Kidney (tissue), 22 donors: ENCODE measurements at places on chromosomes 1 and 21.

DNA sequence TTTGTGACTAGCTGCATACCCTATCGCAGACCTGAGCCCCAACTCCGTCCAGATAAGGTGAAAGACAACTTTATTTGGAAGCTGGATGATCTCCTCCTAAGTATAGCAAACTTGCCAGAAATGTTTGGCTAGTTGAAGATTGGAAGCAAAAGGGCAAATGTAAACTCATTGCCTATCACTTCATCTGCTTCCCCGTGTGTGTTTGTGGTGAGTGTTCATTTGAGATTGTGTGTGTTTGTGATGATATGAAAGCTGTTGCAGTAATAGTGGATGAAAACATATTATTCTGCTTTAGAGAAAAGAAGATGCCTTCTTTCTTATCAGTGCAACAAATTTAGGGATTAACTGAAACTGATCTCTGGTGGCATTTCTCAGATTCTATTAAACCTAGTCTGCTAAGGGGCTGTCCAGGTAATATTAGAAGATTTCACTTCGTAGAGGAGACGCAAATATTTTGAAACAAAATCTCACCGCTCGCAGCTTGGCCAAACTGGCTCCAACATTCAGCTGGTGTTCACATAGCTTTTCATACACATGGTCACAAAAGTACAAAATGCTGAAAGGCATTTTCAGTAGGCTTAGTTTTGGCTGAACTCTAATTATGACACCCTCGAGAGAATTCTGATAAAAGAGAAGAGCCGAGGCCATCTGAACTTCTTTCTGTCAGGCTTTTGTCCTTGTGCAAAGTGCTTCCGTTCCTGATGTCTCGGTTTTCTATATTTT, 1.1 kb downstream of the TBX19 start:
- no peaks in the 10 kb centered on the region for H3K27me3 ChIP-seq
- H3K36me3 ChIP-seq = no peaks in the 10 kb centered on the region
- no peak for DNase-seq
- H3K27ac ChIP-seq = no peak overlapping the region

GRCh38 chr1:107110326-107110725, 30.5 kb upstream of the NTNG1 start:
- no peak for DNase-seq
- no peak overlapping the region for H3K4me3 ChIP-seq
- H3K4me1 ChIP-seq = no peaks in the 10 kb centered on the region
- H3K27ac ChIP-seq = no peak overlapping the region
- H3K36me3 ChIP-seq = no peaks in the 10 kb centered on the region
- H3K27me3 ChIP-seq = no peaks in the 10 kb centered on the region

- H3K27me3 ChIP-seq = no peaks in the 10 kb centered on the region
- H3K4me1 ChIP-seq = no peaks in the 10 kb centered on the region
- no peak overlapping the region for H3K4me3 ChIP-seq
- no peak overlapping the region for H3K27ac ChIP-seq
- no peaks in the 10 kb centered on the region for H3K36me3 ChIP-seq
Observed at GRCh38 chr21:42317826-42318746, 2.9 kb upstream of the TFF3 start.

- no peaks in the 10 kb centered on the region for H3K27me3 ChIP-seq
- H3K27ac ChIP-seq = no peak overlapping the region
- H3K4me3 ChIP-seq = no peak overlapping the region
- DNase-seq = no peak
- H3K4me1 ChIP-seq = peaks cover 3% of the 10 kb centered on the region
- H3K36me3 ChIP-seq = no peaks in the 10 kb centered on the region
Observed at GRCh38 chr1:42167611-42168390, 3.3 kb upstream of the GUCA2A start.

GRCh38 chr1:6496365-6496721, 4.9 kb upstream of the PLEKHG5 start:
- no peak overlapping the region for H3K27ac ChIP-seq
- no peaks in the 10 kb centered on the region for H3K27me3 ChIP-seq

- no peaks in the 10 kb centered on the region for H3K27me3 ChIP-seq
- H3K4me1 ChIP-seq = peaks cover 3% of the 10 kb centered on the region
- peaks cover 10% of the 10 kb centered on the region for H3K36me3 ChIP-seq
- H3K27ac ChIP-seq = no peak overlapping the region
Observed at GRCh38 chr1:246728311-246728710, 4.1 kb downstream of the SCCPDH start.

- H3K4me1 ChIP-seq = no peaks in the 10 kb centered on the region
- no peak overlapping the region for H3K4me3 ChIP-seq
- H3K27ac ChIP-seq = no peak overlapping the region
- no peak for DNase-seq
- no peaks in the 10 kb centered on the region for H3K36me3 ChIP-seq
Observed at GRCh38 chr1:175487956-175488355, 255.4 kb downstream of the TNR start.

DNA sequence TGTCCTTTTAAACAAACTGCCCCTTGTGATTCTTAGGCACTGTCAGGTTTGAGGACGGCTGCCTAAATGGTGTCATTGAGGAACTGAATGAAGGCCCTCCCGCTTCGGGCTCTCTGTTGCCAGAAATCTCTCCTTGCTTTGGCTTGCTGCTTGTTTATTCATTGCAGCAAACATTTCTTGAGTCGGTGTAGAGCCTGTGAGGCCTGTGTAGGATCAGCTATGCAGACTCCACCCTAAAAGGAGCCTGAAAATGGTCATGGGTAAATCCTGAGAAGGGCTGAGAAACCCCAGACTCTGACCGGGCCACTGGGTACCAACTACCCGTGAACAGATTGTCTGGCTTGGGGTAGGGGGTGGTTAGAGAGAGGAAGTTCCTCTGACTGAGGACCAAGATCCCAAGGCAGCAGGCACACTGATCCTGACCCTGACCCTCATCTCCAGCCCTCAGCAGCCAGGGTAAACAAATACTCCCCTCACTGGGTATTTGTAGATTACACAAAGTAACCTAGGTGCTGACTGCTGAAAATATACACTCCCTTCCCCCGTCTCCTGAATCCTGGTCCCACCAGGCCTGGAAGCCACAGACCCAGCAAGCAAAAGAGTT, 3.1 kb downstream of the IL6R start:
- peaks cover 33% of the 10 kb centered on the region for H3K4me1 ChIP-seq
- peak overlapping the region; percentile 74 for H3K4me3 ChIP-seq
- peak; percentile 80 for DNase-seq

DNA sequence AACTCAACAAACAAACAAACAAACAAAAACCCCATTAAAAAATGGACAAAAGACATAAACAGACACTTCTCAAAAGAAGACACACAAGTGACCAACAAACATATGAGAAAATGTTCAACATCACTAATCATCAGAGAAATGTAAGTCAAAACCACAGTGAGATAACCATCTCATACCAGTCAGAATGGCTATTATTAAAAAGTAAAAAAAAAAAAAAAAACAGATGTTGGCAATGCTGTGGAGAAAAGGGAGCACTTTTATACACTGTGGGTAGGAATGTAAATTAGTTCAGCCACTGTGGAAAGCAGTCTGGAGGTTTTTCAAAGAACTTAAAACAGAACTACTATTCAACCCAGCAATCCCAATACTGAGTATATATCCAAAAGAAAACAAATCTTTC, 94.7 kb downstream of the PLPP3 start:
- no peak overlapping the region for H3K4me3 ChIP-seq
- no peak for DNase-seq
- H3K27ac ChIP-seq = no peak overlapping the region

GRCh38 chr1:166064313-166064926, 102.4 kb downstream of the FAM78B start:
- no peak overlapping the region for H3K27ac ChIP-seq
- no peak for DNase-seq
- no peak overlapping the region for H3K4me3 ChIP-seq
